ENCODE measurements at places on chromosomes 4 and X.

GRCh38 chr4:28436191-28437080, 1575.8 kb downstream of the STIM2 start:
- DNase-seq: no peak

GRCh38 chr4:122038896-122039295, 87.0 kb upstream of the TRPC3 start:
- DNase-seq: peak; percentile 50

DNA sequence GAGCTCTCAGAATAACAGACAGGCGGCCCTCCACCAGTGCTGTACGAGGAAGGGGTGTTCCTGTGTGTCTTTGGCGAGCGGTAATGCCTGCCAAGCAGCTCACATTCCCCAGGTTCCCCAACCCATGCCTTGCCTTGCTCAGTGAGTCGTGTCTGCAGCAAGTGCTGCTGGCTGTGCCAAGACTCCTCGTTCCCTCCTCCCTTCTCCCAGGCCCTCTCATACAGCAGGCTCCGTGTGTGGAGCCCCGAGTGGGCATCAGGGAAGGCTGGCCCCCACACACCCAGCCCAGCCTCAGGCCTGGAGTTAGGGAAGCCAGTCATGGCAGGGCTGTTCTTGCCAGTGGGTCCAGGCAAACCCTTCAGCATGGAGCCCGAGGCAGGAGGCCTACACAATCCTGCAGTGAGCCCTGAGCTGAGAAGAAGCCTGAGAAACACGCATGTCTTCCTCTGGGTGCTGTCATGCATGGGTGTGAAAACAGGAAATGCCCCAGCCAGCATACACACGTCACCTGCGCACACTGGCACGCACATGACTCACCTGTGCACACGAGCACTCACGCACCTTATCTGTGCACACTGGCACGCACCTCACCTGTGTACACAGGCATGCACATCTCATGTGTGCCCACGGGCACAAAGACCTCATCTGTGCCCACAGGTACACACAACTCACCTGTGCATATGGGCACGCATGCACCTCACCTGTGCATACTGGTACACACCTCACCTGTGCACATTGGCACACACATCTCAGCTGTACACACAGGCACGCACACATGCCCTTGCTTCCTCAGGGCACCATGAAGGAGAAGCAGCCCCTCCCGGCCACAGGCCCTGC, 238.7 kb downstream of the DHRSX start:
- no peak for DNase-seq

GRCh38 chr4:73419106-73420038, 15.3 kb downstream of the ALB start:
- no peak for DNase-seq

Data from hematopoietic multipotent progenitor cell treated with erythropoietin and hydrocortisone succinate and interleukin-3 and kit ligand, for 4 days (in vitro differentiated cells).